Activated naive CD8-positive, alpha-beta T cell treated with anti-CD3 and anti-CD28 coated beads, Interleukin-2, amount 10 ng/mL, durations not matched to agents 7 days and 5 days (primary cell): ENCODE measurements at places on chromosomes 6 and 20. TPM values are rescaled to one million over a fixed set of nuclear protein-coding genes. Genes with fewer than 3 reads are reported as not detected.

BPIFB1 gene
- total RNA-seq = not detected

SIRPB1 gene
- 9.6 TPM for total RNA-seq

OR2H1 gene
- total RNA-seq = not detected

ADGRF5 gene
- not detected for total RNA-seq

PGC gene
- total RNA-seq = not detected

ID1 gene
- 1.2 TPM for total RNA-seq

NNAT gene
- total RNA-seq = not detected

- peak overlapping the region; percentile 90 for H3K27ac ChIP-seq
- H3K36me3 ChIP-seq = peaks cover 5% of the 10 kb centered on the region
- DNase-seq = peak; percentile 51
- H3K4me3 ChIP-seq = peak overlapping the region; percentile 95
- H3K4me1 ChIP-seq = peaks cover 22% of the 10 kb centered on the region
These were observed 972 bp downstream of the RNF8 start for GRCh38 chr6:37354526-37355384.

- no peak overlapping the region for H3K4me3 ChIP-seq
- H3K27me3 ChIP-seq = no peaks in the 10 kb centered on the region
- no peak for DNase-seq
- H3K4me1 ChIP-seq = peaks cover 5% of the 10 kb centered on the region
- peaks cover 1% of the 10 kb centered on the region for H3K36me3 ChIP-seq
- H3K27ac ChIP-seq = no peak overlapping the region
These were observed 20.4 kb downstream of the PDE7B start for GRCh38 chr6:135871878-135872277.

GRCh38 chr6:141261672-141262060 lies 871.1 kb upstream of the GJE1 start:
- H3K27ac ChIP-seq = no peak overlapping the region
- no peaks in the 10 kb centered on the region for H3K27me3 ChIP-seq
- no peak for DNase-seq
- no peaks in the 10 kb centered on the region for H3K36me3 ChIP-seq

DNA sequence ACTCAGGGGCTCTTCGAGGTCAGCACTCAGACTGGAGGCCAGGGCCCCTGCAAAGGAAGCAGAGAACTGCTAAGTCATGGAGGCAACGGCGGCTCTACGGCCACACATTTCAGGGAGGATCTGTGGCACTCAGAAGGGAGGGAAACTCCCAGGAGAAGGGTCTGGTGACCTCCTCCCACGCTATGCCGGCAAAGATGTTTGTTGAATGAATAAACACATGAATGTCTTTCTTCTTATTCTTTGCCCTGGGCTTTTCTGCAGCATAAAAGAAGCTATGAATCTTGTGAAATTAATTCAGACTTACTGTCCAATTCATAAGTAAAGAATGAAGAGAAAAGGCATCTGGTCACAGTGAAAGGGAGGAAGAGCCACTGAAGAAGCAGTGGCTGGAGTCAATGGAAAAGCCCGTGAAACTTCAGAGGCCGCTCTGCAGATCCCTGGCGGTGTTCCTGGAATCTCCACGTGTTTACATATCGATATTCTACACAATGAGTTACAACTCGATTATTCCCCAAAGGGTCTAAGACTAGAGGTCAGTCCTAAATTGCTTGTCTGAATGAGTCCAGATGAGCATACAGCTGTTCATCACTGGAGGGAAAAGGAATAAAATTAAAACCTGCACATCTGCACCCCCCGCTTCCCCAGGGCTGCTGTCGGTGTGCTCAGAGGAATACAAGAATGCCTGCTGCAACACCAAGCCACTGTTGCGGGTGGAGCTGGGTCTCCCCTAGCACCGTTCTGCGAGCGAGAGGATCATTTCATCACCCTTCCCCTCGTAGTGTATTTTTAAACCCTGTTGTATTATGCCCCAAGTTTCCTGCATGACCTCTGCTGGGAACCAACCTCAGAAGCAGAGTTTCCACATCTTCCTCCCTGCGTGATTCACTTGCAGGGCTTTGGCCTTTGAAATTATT lies 25.6 kb downstream of the INSM1 start:
- H3K27ac ChIP-seq = no peak overlapping the region
- H3K36me3 ChIP-seq = no peaks in the 10 kb centered on the region
- H3K27me3 ChIP-seq = no peaks in the 10 kb centered on the region

DNA sequence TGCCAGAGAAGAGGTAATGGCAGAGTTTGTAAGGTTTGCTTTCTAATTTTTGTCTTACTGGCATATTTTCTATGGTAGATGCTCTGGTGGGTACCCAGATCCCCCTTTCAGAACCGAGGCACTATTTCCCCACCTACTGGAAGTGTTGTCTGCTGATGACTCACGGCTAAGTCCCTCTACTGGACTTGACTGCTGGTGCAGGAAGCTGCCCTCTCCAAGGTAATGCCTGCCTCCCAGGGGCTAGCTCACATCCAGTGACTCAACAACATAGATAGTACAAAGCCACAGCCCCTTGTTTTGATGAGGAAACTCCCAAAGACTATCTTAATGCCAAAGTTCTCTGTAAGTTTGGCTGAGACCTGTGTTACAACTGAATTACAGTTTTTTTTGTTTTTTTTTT lies 285.4 kb upstream of the FLRT3 start:
- no peaks in the 10 kb centered on the region for H3K36me3 ChIP-seq
- H3K4me1 ChIP-seq = no peaks in the 10 kb centered on the region
- no peak overlapping the region for H3K27ac ChIP-seq
- no peak overlapping the region for H3K4me3 ChIP-seq
- H3K27me3 ChIP-seq = no peaks in the 10 kb centered on the region
- no peak for DNase-seq

DNA sequence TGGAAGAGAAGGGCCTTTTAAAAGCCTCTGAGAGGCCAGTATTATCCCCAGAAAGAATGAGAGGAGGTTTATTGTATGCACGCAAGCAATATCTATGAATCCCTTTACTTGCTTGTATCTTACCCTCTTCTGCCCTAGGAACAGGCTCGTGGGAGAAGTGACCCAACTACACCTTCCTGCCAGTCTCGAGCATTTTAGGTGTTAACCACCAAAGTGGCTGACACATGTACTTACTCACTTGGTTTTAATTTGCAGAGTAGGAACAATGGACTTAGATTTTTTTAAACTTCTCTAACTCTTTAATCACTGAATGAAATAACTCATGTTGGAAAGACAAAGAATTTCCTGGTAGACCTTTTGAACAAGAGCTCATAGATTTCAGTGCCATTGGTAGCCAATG lies 296.9 kb downstream of the PLCB1 start:
- no peaks in the 10 kb centered on the region for H3K27me3 ChIP-seq
- no peak for DNase-seq
- no peak overlapping the region for H3K27ac ChIP-seq
- no peaks in the 10 kb centered on the region for H3K36me3 ChIP-seq

GRCh38 chr6:3707024-3707423 lies 44.5 kb downstream of the PXDC1 start:
- peaks cover 2% of the 10 kb centered on the region for H3K27me3 ChIP-seq
- H3K4me3 ChIP-seq = no peak overlapping the region
- no peaks in the 10 kb centered on the region for H3K36me3 ChIP-seq
- no peak for DNase-seq
- H3K4me1 ChIP-seq = peaks cover 4% of the 10 kb centered on the region

- DNase-seq = no peak
- peaks cover 6% of the 10 kb centered on the region for H3K27me3 ChIP-seq
- peaks cover 15% of the 10 kb centered on the region for H3K4me1 ChIP-seq
- H3K27ac ChIP-seq = no peak overlapping the region
These were observed 105.5 kb downstream of the JPH2 start for GRCh38 chr20:44081476-44081875.

- no peaks in the 10 kb centered on the region for H3K4me1 ChIP-seq
- no peak overlapping the region for H3K4me3 ChIP-seq
- H3K36me3 ChIP-seq = no peaks in the 10 kb centered on the region
These were observed 204.4 kb downstream of the SAMD5 start for GRCh38 chr6:147712841-147713240.

GRCh38 chr6:135506270-135506997 lies 8.9 kb upstream of the AHI1 start:
- H3K4me3 ChIP-seq = no peak overlapping the region
- H3K27ac ChIP-seq = no peak overlapping the region
- peaks cover 2% of the 10 kb centered on the region for H3K4me1 ChIP-seq
- DNase-seq = no peak
- H3K27me3 ChIP-seq = no peaks in the 10 kb centered on the region

GRCh38 chr20:32702706-32703425 lies 29.1 kb upstream of the C20orf203 start:
- no peaks in the 10 kb centered on the region for H3K4me1 ChIP-seq
- peaks cover 20% of the 10 kb centered on the region for H3K36me3 ChIP-seq
- H3K27me3 ChIP-seq = no peaks in the 10 kb centered on the region

DNA sequence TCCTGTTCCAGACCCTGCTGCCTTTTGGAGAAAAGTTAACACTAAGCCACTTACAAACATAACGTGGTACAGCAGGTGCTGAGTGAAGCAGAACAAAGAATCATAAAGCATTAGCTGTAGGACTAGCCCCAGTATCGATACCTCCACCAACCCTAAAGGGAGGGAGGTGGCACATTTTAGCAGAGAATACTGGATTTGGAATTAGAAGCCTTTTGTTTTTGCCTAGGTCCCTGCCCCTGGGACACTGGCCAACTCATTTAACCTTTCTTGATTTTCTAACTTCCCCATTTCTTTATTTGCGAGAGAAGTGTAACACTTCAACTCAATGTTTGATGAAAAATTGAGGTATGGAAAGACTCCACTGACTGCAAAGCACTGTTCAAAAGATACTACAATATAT lies 93.5 kb downstream of the B3GAT2 start:
- H3K27ac ChIP-seq = no peak overlapping the region
- peaks cover 5% of the 10 kb centered on the region for H3K27me3 ChIP-seq
- no peak overlapping the region for H3K4me3 ChIP-seq
